Muscle of arm (tissue), 14 donors: ENCODE measurements at places on chromosomes 3 and 15.

DNA sequence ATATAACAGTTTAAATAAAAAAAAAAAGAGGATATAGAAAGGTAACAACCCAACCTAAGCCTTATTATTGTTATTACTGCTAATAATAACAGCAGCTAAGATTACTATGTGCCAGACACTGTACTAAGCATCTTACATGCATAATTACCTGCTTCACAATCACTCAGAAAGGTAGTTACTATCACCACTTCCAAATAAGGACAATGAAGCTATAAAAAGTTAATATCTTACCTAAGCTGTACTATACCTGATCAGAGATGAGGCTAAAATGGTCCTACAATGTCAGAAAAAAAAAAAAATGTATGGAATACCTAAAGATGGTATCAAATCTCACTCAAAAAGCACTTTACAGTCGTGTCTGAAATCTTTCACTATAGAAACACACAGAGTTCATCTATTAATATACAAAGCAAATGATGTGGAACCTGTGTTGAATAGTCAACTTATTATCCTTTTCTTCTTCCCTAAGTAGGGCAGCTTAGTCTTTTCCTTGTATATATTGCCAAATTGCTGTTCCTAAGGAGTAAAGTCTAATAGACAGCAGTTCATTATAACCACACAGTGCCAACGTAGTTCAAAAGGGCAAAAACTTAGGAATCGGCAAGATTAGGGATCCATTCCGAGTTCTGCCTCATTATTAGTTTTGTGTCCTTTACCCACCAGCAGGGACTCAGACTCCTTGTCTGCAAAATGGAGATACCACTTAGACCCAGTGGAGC, 23.8 kb downstream of the GSK3B start:
- no peak for DNase-seq

- no peak for DNase-seq
Measured at GRCh38 chr3:45043728-45044299, 17.7 kb downstream of the CLEC3B start.

DNA sequence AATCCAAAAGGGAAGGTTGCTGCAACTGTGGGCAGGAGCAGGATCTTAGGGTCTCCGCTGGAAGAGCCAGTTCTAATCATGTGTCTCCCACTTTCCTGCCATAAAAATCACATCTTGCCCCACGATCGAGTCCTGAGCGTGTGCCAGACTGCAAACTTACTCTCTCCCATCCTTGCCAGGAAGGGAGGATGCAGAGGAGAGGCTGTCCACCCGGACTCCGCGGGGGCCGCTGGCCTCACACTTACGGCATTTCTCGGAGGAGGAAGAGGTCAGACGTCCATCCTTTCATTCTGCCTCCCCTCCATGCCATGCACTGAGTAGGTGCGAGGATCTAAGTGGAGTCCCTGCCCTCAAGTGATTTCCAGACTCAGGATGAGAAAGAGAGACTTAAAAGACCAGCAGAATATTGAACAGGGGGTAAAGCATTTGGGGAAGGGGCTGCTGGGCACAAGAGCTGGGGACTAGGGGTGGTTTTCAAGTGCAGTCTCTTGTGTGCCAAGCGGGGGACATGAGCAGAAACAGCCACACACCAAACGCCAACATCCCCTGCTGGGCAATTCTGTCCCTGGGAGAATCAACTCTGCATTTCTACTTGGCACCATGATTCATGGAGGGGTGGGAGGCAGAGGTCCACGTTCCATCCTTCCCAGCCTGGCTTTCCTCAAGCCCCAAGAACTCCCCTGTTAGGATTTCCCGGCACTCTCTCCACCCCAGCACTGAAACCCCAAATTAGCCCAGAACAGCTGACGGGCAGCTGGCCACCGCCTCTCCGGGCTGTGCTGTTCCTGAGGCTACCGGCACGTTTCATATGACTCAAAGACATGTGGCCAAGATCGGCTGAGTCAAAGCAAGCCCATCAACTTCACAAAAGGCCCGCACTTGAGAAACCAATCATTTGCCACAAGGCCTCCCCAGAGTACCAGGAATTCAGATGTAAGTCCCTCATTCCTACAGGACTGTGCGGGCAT, 11.6 kb downstream of the OXTR start:
- no peak for DNase-seq

DNA sequence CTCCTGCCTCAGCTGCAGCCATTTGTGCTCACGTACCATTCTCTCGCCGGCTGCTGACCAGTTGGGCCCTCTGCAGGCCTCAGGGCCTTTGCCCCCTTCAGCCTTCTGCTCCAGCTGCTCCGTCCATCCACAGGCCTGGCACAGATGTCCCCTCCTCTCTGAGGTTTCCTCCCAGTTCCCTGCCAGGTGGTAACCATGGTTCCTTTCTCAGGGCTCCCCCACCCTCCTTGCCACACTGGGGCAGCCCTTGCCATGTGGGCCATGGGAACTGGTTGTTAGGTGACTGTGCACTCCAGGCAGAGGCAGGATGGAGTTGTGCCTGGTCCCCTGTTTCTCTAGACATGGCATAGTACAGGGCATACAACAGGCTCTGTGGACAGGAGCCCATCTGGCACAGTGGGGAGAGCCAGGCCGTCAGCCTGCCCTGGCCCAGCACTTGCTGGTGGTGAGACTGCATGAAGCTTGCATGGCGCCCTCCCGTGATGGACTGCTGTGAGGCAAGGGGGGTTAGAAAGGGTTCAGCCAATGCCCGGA, 148.9 kb downstream of the DNAJB8 start:
- DNase-seq = no peak

GRCh38 chr3:152564459-152564858, 270.5 kb upstream of the P2RY1 start:
- no peak for DNase-seq

DNA sequence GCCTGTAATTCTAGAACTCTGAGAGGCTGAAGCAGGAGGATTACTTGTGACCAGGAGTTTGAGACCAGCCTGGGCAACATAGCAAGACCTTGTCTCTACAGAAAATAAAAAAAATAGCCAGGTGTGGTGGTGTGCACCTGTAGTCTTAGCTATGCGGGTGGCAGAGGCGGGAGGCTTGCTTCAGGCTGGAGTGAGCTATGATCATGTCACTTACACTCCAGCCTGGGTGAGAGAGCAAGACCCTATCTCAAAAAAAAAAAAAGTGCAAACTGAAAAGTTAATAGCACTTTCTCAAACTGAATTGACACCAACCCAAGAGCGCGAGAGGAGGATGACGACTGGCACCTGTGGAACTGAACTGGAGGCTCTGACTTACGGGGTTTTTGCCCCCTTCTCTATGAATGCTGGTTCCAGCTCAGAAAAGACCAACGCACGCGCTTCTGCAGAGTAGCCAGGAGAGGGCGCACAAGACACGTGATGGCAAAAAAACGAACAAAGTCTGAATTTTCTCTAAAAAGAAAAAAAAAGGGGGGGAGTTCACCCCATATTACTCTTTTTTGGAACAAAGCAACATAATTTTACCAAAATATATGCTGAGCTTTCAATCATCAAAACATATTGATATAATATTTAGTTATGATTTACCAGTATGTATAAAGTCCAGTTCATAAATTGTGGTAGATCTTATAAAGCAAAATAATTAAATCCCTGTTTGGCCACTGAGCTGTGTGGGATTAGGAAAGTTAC, 23.7 kb downstream of the CFAP92 start:
- peak; percentile 57 for DNase-seq

GRCh38 chr3:68666429-68667136, 265.8 kb downstream of the TAFA4 start:
- DNase-seq = peak; percentile 56

GRCh38 chr3:158790901-158791589, 10.8 kb upstream of the MFSD1 start:
- DNase-seq = peak; percentile 79

DNA sequence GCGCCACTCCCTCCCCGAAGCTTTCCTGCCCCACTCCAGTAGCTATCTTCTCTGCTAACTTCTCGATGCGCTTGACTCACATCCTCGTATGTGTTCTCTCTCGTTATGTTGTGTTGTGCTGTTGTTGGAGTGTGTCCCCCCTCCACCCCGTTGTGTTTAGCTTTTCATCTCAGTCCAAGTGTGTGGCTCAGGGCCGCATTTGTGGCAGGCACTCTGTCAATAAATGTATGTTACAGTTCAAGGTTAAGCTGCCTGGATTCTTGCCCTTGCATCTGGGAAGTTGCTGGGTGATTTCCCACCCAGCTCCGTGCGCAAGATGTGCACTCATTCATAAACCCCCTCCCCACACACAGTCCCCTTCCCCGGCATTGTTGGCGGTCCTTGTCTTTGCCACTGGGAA, 71.9 kb downstream of the PGPEP1L start:
- no peak for DNase-seq

DNA sequence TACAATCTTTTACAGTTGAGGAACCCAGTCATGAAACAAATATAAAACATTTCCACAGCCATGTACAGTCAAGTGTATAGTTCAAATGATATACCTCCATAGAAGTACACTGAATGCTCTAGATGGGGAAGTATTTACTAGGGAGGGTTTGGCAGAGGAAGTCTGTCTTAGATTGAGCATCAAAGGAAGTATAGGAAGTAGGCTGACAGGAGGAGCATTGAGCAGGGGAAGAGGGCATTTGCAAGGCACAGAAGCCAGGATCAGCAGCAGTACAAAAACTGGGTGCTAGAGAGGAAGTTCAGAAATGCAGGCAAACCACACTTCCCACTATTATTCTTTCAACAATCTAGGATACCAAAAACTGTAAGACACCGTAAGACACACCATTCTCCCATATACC, 122.6 kb downstream of the ANO10 start:
- DNase-seq = peak; percentile 9

GRCh38 chr15:99408236-99409096, 157.2 kb downstream of the LRRC28 start:
- DNase-seq = no peak

- DNase-seq = no peak
Measured at GRCh38 chr15:29457729-29458128, 188.1 kb upstream of the NSMCE3 start.

DNA sequence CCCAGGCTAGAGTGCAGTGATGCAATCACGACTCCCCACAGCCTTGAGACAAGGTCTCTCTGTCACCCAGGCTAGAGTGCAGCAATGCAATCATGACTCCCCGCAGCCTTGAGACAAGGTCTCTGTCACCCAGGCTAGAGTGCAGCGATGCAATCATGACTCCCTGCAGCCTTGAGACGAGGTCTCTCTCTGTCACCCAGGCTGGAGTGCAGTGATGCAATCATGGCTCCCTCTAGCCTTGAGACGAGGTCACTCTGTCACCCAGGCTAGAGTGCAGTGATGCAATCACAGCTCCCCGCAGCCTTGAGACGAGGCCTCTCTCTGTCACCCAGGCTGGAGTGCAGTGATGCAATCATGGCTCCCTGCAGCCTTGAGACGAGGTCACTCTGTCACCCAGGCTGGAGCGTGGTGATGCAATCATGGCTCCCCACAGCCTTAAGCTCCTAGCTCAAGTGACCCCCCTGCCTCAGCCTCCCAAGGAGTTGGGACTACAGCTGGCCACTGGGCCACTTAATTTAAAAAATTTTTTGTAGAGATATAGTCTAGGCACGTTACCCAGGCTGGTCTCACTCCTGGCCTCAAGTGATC, 26.1 kb downstream of the TFRC start:
- no peak for DNase-seq

- DNase-seq = no peak
Measured at GRCh38 chr15:60563066-60563465, 84.1 kb upstream of the ICE2 start.

DNA sequence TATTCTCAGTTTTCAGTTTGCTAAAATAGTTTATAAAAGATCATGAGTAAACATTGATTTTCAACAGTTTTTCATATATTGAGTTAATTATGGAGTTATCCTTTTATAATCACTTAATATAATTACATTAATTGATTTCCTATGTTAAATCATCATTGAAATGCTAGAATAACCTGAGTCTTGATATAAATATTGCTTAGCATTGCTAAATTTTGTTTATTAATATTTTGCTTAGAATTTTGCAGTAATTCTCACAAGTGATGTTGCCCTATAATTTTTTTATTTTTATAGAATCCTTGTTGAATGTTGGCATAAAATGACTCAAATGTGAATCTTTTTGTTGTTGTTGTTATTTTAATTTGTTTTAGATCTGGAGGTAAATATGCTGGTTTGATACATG, 654.2 kb downstream of the OTOL1 start:
- no peak for DNase-seq

GRCh38 chr3:36837089-36837488, 72.7 kb upstream of the DCLK3 start:
- no peak for DNase-seq

GRCh38 chr15:88188300-88188699, 68.2 kb downstream of the NTRK3 start:
- no peak for DNase-seq

DNA sequence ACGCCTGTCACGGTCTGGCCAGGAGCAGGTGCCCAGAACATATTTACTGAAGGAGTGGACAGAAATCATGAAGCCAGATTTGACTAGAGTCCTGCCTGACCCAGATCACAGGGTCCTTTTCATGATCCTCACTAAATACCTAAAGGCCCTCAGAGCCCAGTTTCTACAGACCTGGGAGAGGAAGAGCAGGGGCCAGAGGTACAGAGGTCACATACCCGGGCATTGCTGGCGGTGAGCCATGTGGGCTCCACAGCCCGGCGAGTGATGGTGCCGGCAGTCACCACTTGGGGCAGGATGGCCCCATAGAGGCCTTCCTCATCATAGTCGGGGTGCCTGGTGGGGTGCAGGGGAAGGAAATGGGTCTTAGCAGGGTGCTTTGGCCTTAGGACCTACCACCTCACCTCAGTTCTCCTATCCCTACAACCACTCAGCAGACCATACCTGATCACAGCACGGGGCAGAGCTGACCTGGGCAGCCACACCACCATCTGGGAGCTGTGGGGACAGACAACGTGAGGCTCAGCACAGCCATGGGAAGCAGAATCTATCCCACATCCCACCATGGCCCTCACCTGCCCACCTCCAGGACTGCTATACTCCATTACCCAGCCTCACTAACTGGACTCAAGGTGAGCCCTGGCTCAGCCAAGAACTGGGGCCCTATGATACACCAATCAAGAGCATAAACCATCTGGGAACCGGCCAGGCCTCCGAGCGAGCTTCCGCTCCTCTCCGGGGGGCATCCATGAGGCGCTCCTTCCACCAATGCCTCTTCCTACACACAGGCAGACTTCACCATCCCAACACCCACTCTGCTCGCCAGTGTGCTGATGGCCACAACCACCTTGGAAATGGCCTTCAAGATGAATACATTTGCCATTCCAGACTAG, 12.9 kb downstream of the POLG start:
- DNase-seq = no peak

GRCh38 chr3:178823591-178824246, 247.9 kb downstream of the ZMAT3 start:
- peak; percentile 41 for DNase-seq

- no peak for DNase-seq
Measured at GRCh38 chr3:49756036-49756435, 30.3 kb downstream of the IP6K1 start.

GRCh38 chr3:42666577-42666998, 13.1 kb downstream of the ZBTB47 start:
- no peak for DNase-seq
